AML-193 (cell line): ENCODE measurements at places on chromosomes 2 and 18.

GRCh38 chr2:7083580-7084509 is 166.6 kb downstream of the RNF144A start:
- peak; percentile 10 for DNase-seq

- peak; percentile 70 for DNase-seq
Measured at GRCh38 chr2:85577386-85578242, at the start of gene VAMP8. TSS of gene VAMP8 (plus strand) at chr2:85577586. CDS start at chr2:85577647, 61 bp downstream.

- no peak for DNase-seq
Measured at GRCh38 chr2:238169048-238169707, 10.4 kb downstream of the ERFE start.

DNA sequence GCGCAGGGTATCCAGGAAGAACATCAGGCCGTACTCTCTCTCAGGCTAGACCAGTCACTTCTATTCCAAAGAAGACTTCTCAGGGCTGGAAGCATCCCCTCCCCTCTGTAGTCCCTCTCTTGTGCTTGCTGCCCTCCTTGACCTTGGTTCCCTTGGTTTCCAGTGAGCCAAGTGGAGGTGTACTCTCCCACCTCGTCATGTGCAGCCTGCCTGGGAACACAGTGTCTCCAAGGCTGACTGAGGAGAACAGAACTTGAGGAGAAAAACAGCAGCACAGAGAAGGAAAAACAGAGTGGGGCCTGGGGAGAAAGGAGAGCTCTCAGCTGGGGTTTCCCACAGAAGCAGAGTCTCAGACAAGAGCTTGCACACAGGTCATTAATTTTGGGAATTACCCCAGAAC is 52.7 kb downstream of the HAUS1 start:
- no peak for DNase-seq
